ENCODE measurements at places on chromosomes 2 and 18. TPM values are rescaled to one million over a fixed set of nuclear protein-coding genes. Genes with fewer than 3 reads are reported as not detected.

NTSR2 gene
- total RNA-seq = not detected

GAREM1 gene
- not detected for total RNA-seq

SERPINB4 gene
- total RNA-seq = not detected

RNF125 gene
- 32.6 TPM for total RNA-seq

GBX2 gene
- total RNA-seq = not detected

MITD1 gene
- total RNA-seq = 52.8 TPM

EIF4E2 gene
- 93.2 TPM for total RNA-seq

AGXT gene
- not detected for total RNA-seq

ACVR1C gene
- total RNA-seq = 0.98 TPM

CYTIP gene
- total RNA-seq = 321 TPM

CNPPD1 gene
- total RNA-seq = 62.6 TPM

IL36G gene
- not detected for total RNA-seq

LINC00305 gene
- total RNA-seq = not detected

CRYGC gene
- total RNA-seq = not detected

IER3IP1 gene
- 16.0 TPM for total RNA-seq

ANTXR1 gene
- 0.09 TPM for total RNA-seq

MRO gene
- total RNA-seq = not detected

KLHL29 gene
- total RNA-seq = 3.7 TPM

COL3A1 gene
- total RNA-seq = 0.09 TPM

MALT1 gene
- 22.7 TPM for total RNA-seq

AKAIN1 gene
- total RNA-seq = not detected

RPRM gene
- not detected for total RNA-seq

ATF2 gene
- 58.8 TPM for total RNA-seq

GAD1 gene
- 13.3 TPM for total RNA-seq

GALNT13 gene
- total RNA-seq = 0.19 TPM

DPP4 gene
- total RNA-seq = 65.4 TPM

TTR gene
- total RNA-seq = not detected

MYO3B gene
- total RNA-seq = 0.95 TPM

SATB2 gene
- total RNA-seq = 0.07 TPM

GDF7 gene
- 0.26 TPM for total RNA-seq

MC2R gene
- total RNA-seq = not detected

TCF7L1 gene
- not detected for total RNA-seq

DSG4 gene
- not detected for total RNA-seq

TWIST2 gene
- not detected for total RNA-seq

ABCG5 gene
- not detected for total RNA-seq

ABCB11 gene
- total RNA-seq = not detected

SLC38A11 gene
- not detected for total RNA-seq

ATIC gene
- 322 TPM for total RNA-seq

PJVK gene
- 2.0 TPM for total RNA-seq

GCA gene
- 13.6 TPM for total RNA-seq

SCYGR5 gene
- total RNA-seq = not detected

SRD5A2 gene
- not detected for total RNA-seq

TUBB8B gene
- total RNA-seq = not detected

TEKT4 gene
- 0.49 TPM for total RNA-seq

AAK1 gene
- 86.0 TPM for total RNA-seq

ALLC gene
- not detected for total RNA-seq

ACOXL gene
- total RNA-seq = 1.0 TPM

CPO gene
- total RNA-seq = not detected

PAIP2B gene
- total RNA-seq = 0.64 TPM

CNDP1 gene
- not detected for total RNA-seq

IL1F10 gene
- not detected for total RNA-seq

FAM110C gene
- total RNA-seq = 0.47 TPM

HOXD10 gene
- not detected for total RNA-seq

HOXD9 gene
- not detected for total RNA-seq

SLC16A14 gene
- 4.0 TPM for total RNA-seq

IGFBP2 gene
- total RNA-seq = 33.5 TPM

CCDC85A gene
- total RNA-seq = not detected

ACADL gene
- total RNA-seq = not detected

TUBA3E gene
- not detected for total RNA-seq

KIAA2012 gene
- not detected for total RNA-seq

Data from activated CD4-positive, alpha-beta T cell treated with anti-CD3 and anti-CD28 coated beads, Interleukin-2, amount 10 ng/mL, durations not matched to agents 24 days and 14 days (primary cell).